NCI-H524 (cell line): ENCODE measurements at places on chromosomes 3 and 15.

- DNase-seq: no peak
Measured at GRCh38 chr3:193831495-193832455, 238.8 kb downstream of the OPA1 start.

DNA sequence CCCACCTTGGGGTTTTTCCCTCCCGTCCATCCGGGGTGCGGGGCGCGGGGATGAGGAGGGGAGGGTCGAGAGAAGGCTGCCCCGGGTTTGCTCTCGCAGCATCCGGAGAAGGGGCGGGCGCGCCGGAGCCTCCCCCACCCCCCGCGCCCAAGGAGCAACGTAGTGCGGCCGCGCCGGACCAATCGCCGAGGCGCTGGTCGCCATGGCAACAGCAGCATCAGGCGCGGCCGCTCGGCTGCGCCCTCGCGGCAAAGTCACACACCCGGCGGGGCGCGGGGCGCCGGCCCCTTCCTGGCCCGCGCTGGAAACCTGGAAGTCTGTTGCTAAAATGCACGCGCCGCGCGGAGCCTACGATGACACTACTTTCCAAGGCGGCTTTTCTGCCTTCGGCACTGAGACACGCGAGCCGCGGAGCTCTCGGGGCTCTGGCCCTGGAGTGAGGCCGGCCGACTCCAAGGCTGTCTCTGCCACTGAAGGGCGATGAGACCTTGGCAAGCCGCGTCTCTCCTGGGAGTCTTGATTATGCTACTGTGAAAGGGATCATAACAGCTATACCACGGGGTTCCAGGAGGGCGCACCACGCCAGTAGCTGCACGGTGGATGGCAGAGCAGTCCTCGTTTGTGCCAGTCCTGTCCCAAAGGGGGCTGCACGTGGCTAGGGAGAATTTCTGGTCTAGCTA is at the start of gene IQSEC1:
Gene IQSEC1 (minus strand): TSS at position 104 of the 680 bp plus-strand sequence. CDS start 415 bp downstream, outside the sequence.
- DNase-seq: peak; percentile 85

DNA sequence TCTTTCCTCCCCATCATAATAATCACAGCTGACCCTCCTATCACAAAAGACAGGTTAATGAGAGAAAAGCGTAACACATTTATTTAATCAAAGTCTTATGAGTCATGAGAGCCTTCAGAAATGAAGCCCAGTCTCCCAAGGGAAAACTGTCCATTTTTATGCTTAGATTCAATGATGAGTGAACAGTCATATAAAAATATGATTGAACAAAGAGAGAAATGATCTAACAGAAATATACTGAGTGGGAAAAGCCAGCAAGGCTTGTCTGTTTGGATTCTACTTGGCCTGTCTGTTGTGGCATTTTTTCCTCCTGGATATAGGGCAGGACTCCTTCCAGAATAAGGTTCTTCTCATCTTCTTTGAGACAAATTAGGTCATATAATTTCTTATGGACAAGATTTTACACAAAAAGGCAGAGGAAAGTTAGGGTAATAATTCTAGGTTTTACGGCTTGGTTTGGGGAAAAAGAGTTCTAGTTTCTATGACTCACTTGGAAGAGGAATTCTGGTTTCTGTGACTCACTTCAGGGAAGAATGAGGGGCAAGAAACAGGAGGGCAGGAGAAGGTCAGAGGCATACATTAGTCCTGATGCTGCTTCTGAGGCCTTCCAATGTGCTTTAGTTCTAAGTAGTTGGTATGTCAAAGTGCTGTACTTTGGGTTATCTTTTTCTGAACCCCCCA is 534.2 kb downstream of the ZIC1 start:
- no peak for DNase-seq

DNA sequence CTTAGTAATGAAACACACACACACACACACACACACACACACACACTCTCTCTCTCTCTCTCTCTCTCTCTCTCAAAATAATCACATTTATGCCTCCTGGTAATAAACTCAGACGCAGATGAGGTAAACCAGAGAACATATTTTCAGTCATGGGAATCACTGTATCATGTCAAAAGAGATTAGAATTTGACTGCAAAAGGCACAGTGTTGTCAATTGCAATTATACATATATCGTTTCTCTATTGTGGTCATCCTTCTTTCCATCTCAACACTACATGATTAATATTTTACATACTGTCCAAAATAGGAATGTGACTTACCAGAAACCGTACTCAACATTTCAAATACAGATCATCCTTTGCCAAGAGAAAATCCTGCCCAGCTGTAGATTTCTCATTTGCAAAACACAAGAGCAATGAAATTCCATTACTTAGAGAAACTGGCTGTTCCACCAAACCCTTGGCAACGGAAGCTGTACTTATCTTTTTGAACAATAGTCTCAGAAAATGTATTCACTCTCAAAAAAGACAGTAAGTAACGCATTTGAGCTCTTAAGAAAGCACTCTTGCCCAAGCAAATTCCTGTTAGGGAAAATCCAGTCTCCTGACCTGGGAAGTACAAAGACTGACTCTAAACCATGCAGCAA is 24.3 kb downstream of the PDZRN3 start:
- DNase-seq: no peak

GRCh38 chr3:13525827-13526625 is 22.9 kb upstream of the FBLN2 start:
- peak; percentile 6 for DNase-seq

GRCh38 chr3:171396048-171396447 is 64.2 kb downstream of the TNIK start:
- no peak for DNase-seq

- DNase-seq: no peak
Measured at GRCh38 chr3:72750405-72750965, 97.8 kb downstream of the SHQ1 start.

DNA sequence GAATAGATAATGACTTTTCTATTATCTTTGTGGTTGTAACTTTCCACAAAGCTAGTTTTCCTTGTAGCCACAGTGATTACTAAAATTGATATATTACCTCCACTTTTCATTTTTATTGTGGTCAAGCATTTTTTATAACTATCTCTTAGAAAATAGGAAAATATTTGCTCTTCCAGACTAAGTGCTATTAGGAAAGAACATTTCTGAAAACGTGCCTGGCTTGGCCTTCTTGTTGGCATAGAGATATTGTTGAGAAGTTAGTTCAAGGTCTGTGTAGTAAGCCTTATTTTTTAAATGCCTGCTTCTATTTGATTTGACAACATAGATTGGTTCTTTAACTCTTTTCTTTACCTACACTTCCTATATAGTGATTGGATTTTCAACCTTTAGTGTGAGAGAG is 101.7 kb downstream of the IL1RAP start:
- no peak for DNase-seq
